ENCODE measurements at places on chromosomes 5 and 9.

DNA sequence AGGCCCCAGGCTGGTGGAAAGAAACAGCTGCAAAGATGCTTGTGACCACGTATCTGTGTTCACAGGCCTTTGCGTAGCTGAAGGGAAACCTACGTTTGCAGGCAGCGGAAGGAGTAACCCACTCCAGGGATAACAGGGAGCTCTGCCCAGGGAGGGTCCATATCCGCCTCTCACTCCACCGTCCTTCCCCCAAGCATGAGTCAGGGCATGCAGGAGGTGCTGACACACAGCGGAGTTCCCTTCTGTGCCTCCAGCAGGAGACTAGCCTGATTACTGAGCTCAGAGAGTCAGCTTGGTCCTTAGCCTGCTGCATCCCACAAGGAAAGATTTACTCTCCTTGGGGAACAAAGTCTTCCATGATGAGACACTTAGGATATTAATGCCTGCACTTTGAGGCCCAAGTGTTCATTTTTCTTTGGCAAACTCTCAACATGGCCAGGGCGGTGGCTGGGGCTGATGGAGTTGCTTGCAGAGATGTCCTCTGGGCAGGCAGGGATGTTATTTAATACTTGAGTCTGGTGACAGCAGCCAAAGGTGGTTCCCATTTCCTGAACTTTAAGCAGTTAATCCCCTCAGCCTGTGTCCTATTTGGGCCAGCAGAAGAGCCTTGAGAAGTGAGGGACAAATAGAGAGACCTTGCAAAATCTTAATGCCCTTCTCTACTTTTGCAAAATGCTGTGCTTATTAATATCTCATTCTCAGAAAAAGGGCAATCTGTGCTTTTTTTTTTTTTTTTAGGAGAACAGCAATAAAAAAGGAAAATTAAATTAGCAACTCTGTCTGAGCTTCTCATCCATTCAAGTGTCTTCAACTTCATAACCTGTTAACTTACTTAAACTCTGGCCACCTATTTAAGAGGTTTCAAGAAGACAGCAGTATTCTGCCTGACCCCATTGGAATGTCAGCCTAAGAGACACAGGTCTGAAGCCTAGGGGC, 222.1 kb downstream of the HSPA4 start:
- DNase-seq: no peak

DNA sequence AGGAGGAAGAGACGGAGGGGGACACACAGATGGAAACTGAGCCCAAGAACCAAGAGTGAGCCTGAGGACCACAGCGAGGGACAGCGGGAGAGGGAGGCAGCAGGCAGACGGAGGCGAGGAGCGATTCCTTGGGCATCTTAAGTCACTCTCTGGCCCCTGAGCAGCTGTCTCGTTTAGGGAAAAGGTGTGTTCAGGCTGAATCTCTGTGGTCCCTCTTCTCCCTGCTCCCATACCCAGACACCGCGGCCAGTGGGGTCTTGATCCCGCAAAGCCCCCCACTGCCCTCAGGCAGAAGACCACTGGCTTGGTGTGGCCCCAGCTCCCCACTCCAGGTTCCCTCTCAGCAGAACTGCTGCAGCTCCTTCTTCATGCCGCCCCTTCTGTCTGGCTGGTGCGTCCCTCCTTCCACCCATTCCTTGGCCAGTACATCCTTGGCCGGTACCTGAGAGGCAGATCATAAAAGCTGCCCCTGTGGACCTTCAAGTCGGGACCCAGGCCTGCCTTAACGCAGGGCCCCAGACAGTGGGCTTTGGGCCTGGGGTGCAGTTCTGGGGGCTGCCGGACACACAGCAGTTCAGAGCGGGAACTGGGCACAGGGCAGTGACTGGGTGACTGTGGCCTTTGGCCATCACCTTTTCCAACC, 5.8 kb upstream of the RALGDS start:
- DNase-seq: no peak

GRCh38 chr9:114155995-114156656, 789 bp downstream of the COL27A1 start:
- DNase-seq: peak; percentile 8

- DNase-seq: no peak
These were observed 176.7 kb downstream of the MED10 start for GRCh38 chr5:6201631-6202030.

- no peak for DNase-seq
These were observed 295.4 kb downstream of the CSNK1G3 start for GRCh38 chr5:123807177-123807945.

GRCh38 chr5:128749136-128749898, 211.3 kb upstream of the FBN2 start:
- DNase-seq: no peak

DNA sequence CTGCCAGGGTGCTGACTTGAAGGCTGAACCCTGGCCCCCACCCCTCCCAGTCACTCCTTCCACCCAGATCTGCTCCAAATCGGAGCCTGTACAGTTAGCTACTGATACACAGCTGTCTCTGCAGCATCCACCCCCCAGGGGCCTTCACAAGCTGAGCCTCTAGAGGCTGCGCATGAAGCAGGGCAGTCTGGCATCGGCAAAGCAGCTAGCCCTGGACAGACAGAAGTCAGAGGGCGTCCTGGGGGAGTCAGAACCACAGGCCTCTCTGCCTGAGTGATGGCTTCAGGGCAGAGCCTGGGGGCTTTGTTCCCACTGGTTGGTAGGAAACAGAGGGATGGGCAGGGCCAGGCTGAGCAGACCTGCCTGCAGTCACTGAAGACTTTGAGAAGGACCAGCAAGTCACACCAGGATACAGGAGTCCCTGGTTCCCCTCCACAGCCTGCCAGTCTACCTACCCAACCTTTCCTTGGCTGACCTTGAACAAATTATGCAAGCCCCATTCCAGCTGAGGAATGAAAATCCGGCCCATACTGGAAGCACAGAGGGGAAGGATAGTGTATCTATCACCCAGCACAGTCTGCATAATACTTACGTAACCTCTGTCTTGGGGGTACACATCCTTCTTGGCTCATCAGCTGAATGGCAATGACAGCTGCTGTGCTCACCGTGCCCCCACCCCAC, 8.8 kb downstream of the VDAC1 start:
- DNase-seq: no peak

- DNase-seq: no peak
These were observed 61.8 kb downstream of the CTSL start for GRCh38 chr9:87787735-87788134.

DNA sequence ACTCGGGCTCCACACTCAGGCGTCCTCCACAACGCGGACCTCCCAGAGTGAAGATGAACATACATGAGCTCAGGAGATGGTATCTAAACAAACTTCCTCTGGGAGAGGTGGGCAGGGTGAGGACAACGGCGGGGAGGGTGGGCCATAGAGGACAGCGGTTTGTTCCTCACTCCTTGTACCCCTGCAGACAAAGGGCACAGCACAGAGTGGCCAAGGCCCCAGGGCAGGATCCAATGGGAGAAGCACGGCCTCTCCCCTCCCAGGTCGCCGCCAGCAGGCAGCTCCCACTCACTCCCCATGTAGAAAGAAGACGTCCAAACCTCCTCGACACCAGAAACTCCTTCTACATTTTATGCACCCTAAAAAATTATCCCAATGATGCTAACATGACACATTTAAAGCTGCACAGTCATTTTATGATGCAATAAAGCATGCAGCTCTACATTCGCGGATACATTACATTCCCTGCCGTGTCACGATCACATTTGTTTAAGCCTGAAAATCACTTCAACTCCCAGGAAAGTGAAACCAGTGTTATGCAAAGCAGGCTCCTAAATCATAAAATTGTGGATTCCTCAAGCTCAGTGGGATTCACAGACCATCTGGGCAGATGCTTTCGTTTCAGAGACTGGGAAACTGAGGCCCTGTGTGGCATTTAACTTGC, 87.5 kb upstream of the SARDH start:
- no peak for DNase-seq

DNA sequence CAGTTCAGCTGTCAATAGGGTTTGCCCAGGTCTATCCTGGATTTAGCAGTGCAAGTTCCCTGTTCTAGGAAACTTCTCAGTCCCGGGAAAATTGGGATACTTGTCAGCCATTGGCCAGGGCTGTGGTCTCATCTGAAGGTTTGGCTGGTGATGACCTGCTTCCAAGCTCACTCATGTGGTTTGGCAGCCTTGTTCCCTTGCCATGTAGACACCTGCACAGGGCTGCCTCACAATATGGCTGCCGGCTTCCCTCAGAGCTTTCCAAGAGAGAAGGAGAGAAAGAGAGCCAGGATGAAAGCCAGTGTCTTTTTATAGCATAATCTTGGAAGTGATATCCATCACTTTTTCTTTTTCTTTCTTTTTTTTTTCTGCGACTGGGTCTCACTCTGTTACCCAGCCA, 37.7 kb upstream of the HMCN2 start:
- no peak for DNase-seq

DNA sequence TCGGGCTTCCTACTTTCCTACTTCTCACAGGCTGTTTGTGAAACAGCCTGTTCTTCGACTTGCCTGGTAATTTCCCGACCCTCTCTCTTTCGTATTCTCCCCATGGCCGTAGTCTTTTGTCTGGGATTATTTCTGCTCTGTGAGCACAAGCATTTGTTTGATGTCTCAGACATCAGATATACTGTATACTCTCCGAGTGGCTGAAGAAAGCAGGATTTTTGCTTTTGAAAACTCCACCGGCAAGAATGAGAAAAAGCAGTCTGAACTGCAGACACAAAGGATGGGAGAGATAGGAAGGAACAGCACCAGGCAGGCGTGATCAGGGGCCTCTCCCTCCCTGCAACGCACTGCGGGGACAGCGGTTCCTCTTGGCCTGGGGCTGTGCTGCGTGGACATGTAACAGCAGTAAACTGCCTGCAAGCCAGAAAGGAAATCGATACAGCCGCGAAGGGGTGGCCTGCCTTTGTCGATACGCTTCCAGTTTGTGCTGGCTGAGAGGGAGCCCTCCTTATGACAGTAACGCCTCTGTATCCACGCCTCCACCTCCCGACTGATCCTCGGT, 313.9 kb upstream of the TLE4 start:
- DNase-seq: no peak

- peak; percentile 13 for DNase-seq
These were observed 97.4 kb downstream of the OSTF1 start for GRCh38 chr9:75185585-75186170.
